ENCODE measurements at places on chromosomes 4 and X.
A peak's percentile ranks its signal among the peaks of the same experiment; 100 is the strongest.

DNA sequence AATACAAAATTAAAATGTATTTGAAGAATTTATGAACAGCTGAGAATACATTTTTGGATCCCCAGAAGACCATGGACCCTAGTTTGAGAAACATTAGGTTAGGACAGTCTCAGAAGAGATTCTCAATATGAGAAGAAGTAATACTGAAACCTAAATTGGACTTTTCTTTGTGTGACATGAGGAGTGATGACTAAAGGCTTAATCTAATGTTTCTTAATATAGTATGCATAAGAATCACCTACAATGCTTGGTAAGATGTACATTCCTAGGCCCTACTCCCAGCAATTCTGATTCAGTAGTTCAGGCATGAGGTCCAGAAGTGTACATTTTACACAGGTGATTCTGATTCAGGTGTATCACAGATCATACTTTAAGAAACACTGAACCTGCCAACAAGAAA is 31.6 kb upstream of the HUWE1 start:
- no peak for DNase-seq

GRCh38 chrX:49316085-49316484 is 5.8 kb upstream of the GAGE12J start:
- no peak for DNase-seq

GRCh38 chr4:158610790-158611189 is 60.9 kb downstream of the C4orf46 start:
- no peak for DNase-seq

DNA sequence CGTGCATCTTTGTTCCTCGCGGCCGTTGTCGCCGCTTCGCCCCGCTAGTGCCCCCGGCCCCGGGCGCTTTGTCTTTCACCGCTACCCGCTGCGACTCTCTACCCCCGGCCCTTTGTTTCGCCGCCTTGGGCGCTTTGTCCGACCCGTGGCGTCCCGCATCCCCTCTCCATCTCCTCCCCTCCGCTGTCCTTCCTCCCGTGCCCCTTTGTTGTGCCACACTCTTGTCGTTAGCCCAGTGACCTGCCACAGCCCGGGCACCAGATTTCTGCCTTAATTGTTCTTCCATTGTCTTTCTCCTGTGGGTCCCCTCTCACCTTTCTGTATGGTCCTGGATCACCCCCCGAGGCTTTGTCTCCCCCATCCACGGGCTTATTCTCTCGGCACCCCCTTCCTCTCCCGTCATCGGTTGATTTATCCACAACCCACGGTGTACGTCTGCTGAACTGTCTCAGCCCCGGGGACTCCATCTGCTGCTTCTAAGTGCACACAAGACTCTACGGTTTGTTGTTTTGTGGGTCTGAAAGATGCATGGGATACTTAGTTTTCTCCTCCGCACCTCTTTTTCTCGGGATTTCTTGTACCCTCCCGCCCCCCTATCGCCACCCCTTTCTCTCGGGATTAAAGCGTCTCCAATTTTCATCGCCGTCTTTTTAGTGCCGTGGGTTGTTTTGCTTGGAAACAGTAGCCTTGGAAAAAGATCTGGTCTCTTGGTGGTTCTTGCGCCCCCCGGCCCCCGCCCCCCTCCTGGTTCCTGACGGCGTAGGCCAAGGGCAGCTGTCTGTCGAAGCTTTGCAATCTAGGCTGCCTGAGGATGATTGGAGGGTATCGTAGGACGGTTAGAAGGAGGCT is 783 bp downstream of the RBPJ start:
- peak; percentile 37 for DNase-seq

- DNase-seq = no peak
These were observed 373.1 kb upstream of the HS3ST1 start for GRCh38 chr4:11801466-11802446.

DNA sequence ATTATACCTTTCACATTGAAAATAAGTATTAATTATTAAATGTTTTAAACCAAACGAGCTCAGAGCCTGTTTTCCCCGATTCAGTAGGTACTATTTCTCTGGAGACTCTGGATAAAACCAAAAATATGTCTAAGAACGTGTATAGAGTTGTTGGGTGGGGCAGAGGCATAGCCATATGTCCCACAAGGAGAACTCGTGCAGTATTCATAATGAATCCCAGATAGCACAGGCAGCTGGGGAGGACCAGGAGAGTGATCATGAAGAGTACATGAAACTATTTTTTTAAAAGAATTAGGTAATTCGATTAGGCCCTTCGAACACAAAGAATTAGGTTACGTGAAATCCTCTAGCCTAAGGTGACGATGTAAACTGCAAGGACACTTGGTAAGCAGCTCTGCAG is 76.1 kb downstream of the CLDN22 start:
- no peak for DNase-seq

DNA sequence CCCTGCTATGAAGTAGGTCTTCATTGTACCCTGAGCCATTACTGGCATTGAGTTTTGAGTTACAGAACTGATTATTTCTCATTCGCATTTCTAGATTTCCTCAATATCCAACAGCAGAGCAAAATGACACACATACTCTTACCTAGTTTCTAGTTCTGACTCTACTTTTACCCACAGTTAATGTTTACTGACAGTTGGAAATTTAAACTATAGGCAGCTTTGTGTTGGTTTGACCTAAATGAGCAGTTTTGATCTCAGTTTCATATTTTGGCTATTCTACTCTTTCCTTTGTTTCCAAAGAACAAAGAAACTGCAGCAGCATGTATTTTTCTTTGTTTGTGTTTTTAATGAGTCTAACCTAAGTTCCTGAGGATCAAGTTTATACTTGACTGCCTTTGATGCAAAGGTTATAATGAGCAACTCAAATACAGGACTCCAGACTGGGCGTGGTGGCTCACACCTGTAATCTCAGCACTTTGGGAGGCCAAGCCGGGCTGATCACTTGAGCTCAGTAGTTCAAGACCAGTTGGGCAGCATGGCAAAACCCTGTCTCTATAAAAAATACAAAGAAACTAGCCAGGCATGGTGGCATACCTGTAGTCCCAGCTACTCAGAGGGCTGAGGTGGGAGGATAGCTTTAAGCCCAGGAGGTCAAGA is 30.4 kb downstream of the TXK start:
- DNase-seq = no peak

DNA sequence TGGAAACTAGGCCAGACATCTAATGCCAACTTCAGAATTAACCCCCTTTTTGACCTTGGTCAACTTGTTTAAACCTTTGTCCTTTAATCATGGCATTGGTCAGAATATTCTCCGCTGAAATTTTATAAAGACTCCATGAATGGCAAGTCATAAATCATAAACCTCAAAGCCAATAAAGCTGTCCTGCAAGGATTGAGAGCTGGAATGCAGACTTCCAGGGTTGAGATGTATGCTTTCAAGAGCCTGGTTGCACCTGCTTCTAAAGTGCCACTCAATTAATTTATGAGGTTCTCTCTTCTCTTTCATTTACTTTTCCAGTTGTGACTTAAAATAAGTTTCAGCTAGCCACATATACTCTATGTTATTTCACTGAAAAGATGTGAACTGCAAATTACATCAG is 136.2 kb upstream of the HCCS start:
- no peak for DNase-seq

GRCh38 chr4:123250843-123251242 is 145.8 kb upstream of the SPRY1 start:
- DNase-seq = peak; percentile 41

DNA sequence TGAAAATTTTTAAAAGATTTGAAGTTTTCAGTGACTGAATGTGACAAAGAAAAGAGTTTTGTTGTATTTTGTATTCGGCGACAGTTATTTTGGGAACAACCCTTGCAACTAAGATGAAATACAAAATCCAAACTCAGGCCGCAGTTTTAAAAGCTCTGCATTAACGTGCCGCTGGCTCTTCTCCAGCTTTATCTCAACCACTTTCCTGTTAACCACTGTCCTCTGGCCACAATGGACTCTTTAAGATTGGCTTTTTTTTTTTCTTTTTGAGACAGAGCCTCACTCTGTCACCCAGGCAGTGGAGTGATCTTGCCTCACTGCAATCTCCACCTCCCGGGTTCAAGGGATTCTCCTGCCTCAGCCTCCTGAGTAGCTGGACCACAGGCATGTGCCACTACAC is 22.1 kb upstream of the AMTN start:
- DNase-seq = no peak

- DNase-seq = no peak
These were observed 3.7 kb upstream of the EXOC1 start for GRCh38 chr4:55849724-55850123.

- DNase-seq = no peak
These were observed 53.9 kb downstream of the PAPSS1 start for GRCh38 chr4:107666134-107666533.

GRCh38 chr4:147550626-147551246 is 66.5 kb upstream of the TMEM184C start:
- no peak for DNase-seq

- DNase-seq = no peak
These were observed 54.3 kb upstream of the STIM2 start for GRCh38 chr4:26806331-26806730.

- DNase-seq = no peak
These were observed 643.7 kb downstream of the BCOR start for GRCh38 chrX:39453889-39454621.

DNA sequence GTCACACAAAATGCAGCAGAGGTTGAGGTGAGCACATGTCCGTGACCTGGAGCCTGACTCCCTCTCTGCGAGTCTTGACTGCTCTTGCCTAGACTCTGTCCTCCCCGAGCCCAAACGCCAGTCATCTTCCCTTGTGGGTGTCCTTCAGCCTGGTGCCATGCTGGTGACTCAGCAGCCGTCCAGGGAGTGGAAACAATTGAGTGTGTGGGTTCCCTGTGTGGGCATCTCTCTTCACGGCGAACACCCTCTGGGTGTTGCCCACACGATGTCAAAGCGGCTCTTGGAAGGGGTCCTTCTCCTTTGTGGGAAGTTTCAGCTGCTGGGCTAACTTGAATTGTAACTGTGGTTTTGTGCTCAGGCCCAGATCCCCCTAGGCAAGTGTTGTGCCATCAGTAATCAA is 17.5 kb upstream of the MSANTD1 start:
- peak; percentile 86 for DNase-seq

- DNase-seq = no peak
These were observed 639.5 kb upstream of the AADAT start for GRCh38 chr4:170729236-170729635.

- no peak for DNase-seq
These were observed 6.4 kb upstream of the SLAIN2 start for GRCh38 chr4:48334900-48335384.

DNA sequence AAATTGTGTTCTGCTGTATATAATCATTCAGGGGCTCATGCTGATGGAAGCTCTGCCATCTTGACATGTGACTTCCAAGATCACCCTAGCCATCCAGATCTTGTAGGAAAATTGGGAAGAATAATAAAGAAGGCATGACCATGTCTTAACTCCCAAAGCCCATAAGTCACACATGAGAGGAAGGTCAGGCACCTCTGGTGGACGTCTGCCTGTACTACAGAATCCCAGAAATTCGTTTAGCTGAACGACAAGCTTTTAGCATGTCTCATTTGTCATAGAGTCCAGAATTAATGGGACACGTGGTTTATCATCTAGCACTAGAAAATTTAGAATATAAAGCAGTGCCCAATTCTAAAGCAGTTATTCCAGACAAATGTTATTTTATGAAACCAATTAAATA is 212.7 kb downstream of the CENPC start:
- DNase-seq = no peak

DNA sequence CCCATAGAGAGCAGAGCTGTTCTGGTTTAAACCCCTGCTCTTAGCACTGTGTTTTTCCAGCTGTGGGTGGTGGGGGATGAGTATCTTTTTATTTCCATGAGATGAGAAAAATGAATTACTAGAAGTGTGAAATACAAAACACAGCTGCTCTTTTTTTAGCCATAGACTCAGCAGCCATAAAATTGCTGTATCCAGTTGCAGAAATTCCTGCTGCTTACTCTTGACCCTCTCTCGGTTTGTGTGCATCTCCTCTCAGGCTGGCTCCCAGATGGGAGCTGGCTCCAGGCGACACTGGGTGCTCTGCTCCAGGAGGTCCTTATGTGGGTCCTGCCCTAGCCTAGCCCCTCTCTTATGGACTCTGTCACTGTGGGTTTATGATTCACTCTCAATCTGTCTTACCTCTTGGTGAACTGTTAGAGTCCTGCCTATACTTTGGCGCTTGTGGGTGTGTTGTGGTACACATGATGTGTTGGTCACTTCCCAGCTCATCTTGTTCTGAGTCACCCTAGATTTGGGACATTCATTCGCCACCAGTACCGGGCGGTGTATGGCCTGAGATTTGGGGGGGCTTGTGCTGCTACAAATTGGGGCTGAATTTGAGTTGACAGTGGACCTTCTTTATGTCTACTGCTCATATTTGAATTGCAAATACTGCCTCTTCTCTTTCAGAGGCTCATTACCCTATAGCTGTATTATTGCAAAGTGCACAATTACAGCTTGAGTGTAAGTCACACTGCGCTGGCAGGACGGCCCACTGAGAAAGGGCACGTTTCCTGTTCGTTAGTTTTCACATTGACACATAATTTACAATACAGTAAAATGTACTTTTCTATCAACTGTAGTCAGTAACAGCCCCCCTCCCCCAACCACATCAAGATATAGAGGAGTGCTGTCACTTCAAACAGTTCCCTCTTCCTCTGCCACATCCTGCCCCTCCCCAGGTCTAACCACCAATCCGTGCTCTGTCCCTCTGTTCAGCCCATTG is 46.9 kb upstream of the MSANTD1 start:
- peak; percentile 12 for DNase-seq

DNA sequence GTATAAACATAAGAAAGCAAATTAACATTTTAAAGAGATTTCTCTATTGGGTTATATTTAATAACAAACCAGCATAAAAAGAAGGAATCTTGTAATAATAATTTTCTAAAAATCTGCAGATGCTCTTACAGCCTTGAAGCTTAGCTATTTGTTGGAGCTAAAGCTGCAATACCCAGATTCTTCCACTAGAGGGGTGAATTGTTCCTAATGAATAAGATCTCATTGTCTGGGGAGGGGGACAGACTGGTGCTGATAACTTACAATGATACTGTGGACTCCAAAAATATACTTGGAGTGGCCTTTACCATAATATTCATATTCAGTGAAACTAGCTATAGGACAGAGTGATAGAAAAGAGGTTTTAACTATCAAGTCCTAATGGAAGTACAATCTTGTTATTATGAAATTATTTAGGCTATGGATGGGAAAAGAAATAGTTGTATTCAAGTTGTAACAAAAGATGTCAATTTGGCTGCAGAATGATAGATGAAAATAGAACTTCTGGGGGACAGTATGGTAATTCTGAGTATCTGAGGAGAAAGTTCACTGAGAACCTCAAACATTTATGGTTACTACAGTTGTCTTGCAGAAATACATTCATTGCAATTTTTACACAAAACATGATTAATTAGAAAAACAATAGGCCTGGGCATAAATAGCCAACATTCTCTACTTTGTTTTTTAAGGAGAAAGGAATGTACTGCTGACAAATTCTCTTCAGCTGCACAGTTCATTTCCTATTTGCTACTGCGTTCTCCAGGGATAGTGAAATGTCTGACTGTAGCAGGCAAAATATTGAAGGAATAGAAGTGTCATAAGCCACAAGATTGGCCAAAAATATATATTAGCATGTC is 443.3 kb downstream of the GBA3 start:
- no peak for DNase-seq

GRCh38 chrX:69539437-69539836 is 35.3 kb downstream of the NALF2 start:
- no peak for DNase-seq

- DNase-seq = no peak
These were observed 27.4 kb downstream of the TMPRSS11B start for GRCh38 chr4:68218044-68218443.

- no peak for DNase-seq
These were observed 5.9 kb downstream of the ZFYVE28 start for GRCh38 chr4:2412534-2412884.

GRCh38 chr4:184313058-184313581 is 95.4 kb upstream of the ENPP6 start:
- DNase-seq = no peak

Measured in adrenal gland (tissue), 19 donors.